ENCODE measurements at places on chromosomes 3 and 15.

GRCh38 chr3:69499899-69500421 lies 114.1 kb upstream of the FRMD4B start:
- no peak for DNase-seq

DNA sequence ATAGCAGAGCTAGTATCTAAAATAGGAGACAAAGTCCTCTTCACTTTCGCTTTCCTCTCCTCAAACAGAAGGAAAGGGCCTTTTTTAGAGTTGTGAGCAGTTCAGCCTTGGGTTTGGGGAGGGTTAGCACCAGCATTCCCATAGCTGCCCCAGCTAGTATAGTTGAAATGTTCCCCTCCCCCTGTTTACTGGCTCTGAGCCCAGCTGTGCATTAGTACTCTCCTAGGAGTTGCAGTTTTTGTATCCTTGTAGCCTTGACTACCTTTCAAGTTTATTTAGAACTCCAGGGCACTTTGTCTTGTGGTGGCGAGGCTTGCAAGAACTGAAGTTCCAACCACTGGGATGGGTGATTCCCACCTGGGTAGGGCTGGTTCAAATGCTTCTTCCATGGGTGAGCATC lies 245.1 kb upstream of the NAALADL2 start:
- no peak for DNase-seq

- no peak for DNase-seq
Observed at GRCh38 chr15:49622561-49622960, 1.7 kb downstream of the DTWD1 start.

- no peak for DNase-seq
Observed at GRCh38 chr15:68031404-68031803, 22.7 kb upstream of the PIAS1 start.

DNA sequence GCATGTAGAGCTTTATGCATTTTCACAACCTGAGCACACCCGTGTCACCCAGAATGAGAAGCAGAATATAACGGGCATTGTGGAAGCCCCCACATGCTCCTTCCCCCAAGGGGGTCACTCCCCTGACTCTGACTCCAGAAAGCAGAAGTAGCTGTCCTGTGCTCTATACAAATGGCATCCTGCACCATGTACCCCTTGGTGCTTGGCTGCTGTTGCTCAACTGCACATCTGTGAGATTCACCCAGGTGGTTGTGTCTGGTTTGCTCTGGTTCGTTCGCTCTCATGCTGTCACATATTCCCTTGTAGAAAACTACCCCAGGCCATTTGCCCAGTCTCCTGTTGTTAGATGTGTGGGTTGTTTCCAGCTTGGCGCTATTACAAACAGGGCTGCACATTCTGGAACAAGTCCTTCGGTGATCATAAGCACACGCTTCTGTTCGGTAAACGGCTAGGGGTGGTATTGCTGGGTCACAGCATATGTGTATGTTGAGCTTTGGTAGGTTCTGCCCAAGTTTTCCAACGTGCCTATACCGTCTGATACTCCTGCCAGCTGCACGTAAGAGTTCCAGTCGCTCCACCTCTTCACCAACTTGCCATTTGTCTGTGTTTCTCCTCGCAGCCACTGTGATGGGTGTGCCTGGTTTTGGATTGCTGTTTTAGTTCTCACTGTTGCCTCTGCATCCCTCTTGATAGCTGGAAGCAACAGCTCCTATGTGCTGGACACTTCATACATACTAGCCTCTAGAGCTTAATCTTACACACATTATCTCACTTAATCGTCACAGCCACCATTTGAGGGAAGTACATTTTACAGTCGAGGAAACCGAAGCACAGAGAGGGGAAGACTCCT lies 65.4 kb upstream of the SLC6A6 start:
- no peak for DNase-seq

GRCh38 chr15:77985931-77986480 lies 91.5 kb downstream of the TBC1D2B start:
- no peak for DNase-seq

Data from GM19239 (cell line).